ENCODE measurements at places on chromosomes 3 and 15. TPM values are rescaled to one million over a fixed set of nuclear protein-coding genes. Genes with fewer than 3 reads are reported as not detected.

Gene GASK1A
- 0.85 TPM for total RNA-seq

Gene TMEM158
- total RNA-seq: 35.7 TPM

Gene GPR156
- 0.37 TPM for total RNA-seq

Gene FETUB
- total RNA-seq: not detected
